ENCODE measurements at places on chromosomes 1 and 21. TPM values are rescaled to one million over a fixed set of nuclear protein-coding genes. Genes with fewer than 3 reads are reported as not detected.

PGLYRP4 gene
- polyA plus RNA-seq, result not detected

MYCL gene
- polyA plus RNA-seq, result 0.77 TPM

SKI gene
- polyA plus RNA-seq, result 9.0 TPM

SLAMF1 gene
- polyA plus RNA-seq, result not detected

CNKSR1 gene
- 0.05 TPM for polyA plus RNA-seq

KIF17 gene
- 2.7 TPM for polyA plus RNA-seq

VWA5B1 gene
- not detected for polyA plus RNA-seq

FCRLB gene
- polyA plus RNA-seq, result 0.48 TPM

CYP4X1 gene
- polyA plus RNA-seq, result not detected

MARCKSL1 gene
- 200 TPM for polyA plus RNA-seq

IL22RA1 gene
- polyA plus RNA-seq, result not detected

OR2T33 gene
- not detected for polyA plus RNA-seq

DNAJB4 gene
- polyA plus RNA-seq, result 51.6 TPM

OR2G6 gene
- not detected for polyA plus RNA-seq

NUDT4B gene
- 18.7 TPM for polyA plus RNA-seq

CSMD2 gene
- 2.3 TPM for polyA plus RNA-seq

C1orf141 gene
- polyA plus RNA-seq, result not detected

Data from AG04450 (cell line).